ENCODE measurements at places on chromosomes 5 and 9. TPM values are rescaled to one million over a fixed set of nuclear protein-coding genes. Genes with fewer than 3 reads are reported as not detected.
A peak's percentile ranks its signal among the peaks of the same experiment; 100 is the strongest.

DNA sequence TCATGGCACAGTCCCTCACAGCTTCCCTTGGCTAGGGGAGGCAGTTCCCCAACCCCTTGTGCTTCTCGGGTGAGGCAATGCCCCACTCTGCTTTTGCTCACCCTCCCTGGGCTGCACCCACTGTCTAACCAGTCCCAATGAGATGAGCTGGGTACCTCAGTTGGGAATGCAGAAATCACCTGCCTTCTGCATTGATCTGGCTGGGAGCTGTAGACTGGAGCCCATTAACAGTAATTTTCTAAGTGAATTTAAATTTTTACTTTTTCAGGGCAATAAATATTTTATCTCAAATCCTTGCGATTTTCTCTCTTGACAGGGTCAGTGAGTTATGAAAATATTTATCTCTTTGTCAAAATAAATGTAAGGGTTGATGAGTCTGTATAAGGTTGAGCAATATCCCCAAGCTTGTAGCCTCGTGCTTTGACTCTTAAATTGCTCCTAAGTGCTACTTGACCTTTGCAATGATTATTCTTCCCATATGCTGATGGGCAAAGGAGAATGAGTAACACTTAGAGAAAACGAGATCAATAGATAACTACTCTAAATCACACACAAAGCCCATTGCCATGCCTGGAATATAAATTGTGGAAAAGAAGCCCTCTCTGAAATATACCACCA, 82.1 kb upstream of the MOCS2 start:
- no peak for DNase-seq

DNA sequence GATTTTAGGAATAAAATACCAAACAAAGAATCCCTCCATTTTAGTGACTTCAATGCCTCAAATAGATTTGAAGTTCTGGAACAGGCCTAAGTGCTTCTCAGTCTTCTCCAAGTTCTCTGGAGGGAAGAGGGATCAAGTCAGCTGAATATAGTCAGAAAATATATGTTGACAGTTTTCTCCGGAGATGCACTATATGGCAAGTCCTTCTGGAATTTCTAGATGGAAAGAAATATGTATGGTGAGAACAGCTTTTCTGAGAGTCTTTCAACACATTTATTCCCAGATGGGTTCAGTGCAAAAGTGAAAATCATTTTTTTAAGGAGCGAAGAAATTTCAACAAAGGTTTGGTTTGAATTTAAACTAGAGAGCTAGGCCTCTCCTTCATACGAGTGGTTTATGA, 317.4 kb upstream of the SLC30A5 start:
- DNase-seq: no peak

DNA sequence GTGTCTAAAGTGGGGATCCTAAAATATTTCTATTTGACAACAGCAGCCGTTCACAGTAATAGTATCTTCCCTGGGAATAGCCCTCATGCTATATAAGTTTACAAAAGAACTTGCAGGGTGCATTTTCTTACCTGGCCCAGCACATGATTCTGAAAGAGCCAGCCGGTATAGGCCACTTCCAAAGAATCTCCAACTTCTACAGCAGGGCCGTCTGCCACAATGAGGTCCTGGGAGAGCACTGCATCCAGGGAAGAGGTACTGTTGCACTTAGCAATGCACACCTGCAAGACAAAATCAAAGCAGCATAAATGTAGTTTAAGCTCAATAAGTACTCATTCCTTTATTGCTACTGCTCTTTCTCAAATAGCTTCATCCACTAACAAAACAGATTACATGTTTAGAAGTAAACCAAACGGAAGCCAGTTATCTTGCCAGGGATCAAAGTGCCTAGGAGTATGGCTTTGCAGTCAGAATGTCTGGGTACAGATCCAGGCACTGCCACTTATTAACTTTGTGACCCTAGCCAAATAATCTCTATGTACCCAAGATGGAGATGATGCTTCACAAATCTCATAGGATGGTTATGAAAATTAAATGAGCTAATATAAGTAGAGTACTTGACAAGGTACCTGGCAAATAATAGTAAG, 21.3 kb downstream of the FKBP15 start:
- DNase-seq: no peak

GRCh38 chr5:81626524-81626923, 124.4 kb downstream of the SSBP2 start:
- DNase-seq: peak; percentile 66

DNA sequence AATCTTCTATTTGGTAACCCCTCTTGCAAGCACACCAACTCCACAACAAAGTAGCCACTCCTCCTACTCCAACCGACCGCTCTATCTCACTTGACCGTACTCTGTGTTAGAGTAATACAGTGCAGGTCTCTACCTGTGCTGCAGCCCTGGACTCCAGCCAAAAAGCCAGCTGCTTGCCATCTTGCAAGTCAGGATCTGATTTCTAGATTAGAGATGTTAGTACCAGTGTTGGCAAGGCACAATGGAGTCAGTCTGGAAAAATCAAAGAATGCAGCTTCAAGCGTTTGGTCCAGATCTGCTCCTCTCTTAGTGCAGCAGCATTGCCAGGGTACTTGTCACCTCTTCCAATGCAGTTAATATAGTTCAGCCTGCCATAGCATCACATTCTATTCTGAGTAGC, 477.6 kb downstream of the ZSWIM6 start:
- no peak for DNase-seq

GRCh38 chr5:32574540-32575175, 10.7 kb upstream of the SUB1 start:
- no peak for DNase-seq

DNA sequence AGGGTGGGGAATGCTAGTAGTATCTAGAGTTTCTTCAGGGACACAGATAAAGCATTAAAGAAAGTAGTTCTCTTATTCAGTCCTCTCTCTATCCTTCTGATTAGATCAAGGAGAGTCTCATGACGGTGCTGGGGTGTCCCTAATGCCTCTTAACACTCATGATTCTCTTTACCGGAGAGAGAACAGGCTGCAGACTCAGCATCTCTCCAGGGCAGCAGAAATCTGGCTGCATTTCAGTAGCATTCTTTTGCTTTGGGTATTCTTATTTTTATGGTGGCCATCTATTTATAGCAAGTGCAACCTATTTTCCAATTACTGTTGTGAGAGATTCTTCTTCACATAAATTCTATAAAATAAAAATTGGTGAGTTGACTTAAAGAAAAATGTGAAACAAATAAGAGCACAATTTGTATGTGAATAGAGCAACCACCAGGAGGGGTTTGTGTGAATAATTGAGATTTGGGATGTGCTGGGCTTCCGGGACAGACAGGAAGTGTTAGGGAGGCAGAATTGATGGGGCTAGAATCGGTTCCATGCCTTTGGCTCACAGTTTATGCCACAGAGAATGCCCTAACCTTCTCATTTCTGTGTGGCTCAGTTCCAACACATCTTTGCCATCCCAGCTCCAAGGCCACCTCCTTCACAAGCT, 23.8 kb upstream of the BOD1 start:
- no peak for DNase-seq

- DNase-seq: no peak
Measured at GRCh38 chr5:155957884-155958283, 369.1 kb upstream of the SGCD start.

DNA sequence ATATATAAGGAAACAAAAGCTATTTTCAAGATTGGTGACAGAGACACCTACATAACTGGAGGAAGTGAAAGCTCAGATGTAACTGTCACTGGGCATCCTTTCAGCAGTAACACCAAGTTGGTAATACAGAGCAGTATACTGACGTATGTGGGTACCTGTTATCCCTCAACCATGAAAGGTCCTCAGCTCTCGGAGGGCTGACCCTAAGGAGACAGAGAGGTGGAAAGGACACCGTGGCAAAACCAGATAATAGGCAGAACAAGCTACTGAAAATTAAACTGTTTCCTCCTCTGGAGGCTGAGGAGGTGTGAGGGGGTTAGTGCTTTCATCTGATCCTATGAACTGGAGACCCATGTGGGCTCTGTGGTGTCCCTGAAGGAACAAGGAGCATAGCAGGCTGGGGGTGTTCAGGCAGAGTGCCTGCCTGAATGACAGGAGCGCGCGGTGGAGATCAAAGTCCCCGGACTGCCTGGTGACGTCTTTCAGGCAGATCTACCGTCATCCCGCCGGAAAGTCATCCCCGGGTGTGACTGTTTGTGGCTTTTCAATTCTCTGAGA, 130.2 kb upstream of the FSTL4 start:
- no peak for DNase-seq

GRCh38 chr5:102638316-102638715, 116.8 kb upstream of the PAM start:
- no peak for DNase-seq

DNA sequence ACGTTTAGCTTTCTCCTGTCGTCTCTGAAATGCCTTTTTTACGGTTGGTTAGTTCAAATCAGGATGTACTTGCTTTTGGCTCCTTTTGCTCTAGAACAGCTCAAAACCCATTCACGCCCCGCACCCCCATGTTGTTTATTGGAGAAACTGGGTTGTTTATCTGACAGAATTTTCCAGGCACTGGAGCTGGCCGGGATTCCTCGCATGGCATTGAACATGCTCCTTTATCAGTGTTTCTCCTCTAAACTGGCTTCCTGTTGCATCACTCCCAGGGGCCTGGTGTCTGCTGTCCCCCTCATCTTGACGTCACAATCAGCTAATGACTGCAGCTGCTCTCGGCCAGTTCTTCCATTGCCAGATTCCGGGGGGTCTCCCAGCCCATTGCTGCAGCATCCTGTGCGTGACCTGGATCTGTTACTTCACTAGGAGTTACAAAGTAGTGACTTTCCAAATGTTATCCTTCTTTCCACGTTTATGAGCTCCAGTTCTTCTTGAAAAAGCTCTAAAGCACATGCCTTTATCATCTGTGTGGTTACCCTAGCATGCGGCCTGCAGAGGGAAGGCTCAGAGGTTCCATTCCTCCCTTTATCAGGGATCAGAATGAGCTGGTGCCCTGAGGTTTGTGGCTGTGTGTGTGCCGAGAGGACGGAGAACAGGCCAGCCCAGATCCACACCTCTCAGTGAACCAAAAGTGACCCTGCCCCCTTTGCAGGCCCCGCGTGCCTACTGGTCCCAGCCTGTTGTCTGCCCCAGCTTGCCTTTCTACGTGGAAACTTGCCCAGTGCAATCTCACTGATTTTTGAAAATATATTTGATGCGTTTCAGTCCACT, 27.5 kb downstream of the FAM163B start:
- DNase-seq: no peak

DNA sequence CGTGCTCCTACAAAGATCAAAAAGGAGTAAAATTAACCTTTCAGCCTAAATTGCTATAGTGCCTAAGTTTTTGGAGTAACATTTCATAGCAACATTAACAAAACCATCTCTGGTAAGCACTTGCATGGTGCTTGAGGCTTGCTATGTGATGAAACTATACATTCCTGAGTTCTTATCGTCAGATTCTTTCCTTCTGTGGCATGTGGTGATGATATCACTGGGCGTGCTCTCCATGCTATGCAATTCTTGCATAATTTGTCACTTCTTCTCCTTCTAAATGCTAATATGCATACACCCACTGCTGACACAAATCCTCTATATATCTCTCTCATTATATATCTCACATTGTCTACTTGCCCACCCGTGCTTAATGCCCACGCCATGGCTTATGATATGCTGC, 2019.9 kb downstream of the MAT2B start:
- DNase-seq: no peak

DNA sequence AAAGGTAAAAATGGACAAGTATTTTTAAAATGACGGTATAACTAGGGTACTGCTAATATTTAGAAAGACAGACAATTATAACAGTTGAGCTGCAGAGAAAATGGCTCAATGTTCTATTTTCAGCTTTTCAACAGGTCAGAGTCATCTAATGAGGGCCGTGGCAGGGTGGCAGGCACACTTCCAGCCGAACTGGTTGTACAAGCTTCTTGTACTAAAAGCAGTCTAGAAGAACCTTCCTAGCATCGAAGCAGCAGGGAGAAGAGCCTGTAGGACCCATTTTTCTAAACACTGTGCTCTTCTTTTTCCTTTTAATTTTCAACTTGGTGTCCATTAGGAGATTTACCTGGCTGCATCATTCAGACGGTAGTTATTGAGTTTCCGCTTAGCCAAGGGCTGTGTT, 85.6 kb downstream of the SLC28A3 start:
- peak; percentile 64 for DNase-seq

GRCh38 chr5:1471240-1471853, 26.1 kb upstream of the SLC6A3 start:
- DNase-seq: no peak

DNA sequence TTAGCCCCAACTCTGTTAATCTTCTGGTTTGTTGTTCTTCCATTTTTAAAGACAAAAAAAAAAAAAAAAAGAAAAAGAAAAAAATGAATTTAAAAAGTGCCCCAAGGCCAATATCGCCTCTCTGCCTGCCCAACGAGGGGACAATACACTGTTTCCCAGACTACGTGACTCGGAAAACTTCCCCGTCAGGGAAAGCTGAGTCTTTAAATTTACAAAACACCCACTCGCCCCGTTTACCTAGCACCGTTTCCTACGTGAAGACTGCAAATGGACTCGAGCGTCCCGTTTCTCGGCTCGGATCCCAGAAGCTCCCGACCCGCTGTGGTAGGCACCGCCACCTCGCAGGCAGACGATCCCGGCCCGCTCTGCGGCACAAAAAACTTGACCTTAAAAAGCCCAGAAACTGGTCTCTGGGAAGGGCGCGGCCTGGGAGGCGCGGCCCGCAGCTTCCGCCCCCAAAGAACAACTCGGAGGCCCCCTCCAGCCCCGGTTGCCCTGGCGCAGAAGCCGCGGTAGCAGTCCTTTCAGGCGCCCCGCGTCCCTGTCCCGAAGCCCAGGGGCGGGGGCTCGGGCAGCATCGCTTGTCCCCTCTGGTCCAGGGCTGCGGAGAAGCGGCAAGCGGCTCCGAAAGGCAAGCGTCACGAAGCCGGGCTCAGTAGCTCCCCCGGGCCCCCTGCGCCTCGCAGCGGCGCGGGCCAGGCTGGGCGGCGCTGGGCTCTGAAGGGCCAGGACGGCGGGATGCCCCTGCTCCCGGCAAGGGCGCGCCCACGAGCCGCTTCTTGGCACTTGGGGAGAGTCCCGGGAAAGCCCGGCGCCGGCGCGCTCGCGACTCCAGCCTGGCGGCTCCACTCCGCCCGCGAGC, at the start of gene GCNT4:
Gene GCNT4, minus strand, starts transcription at position 367 of the 862 bp plus-strand sequence. CDS start 22,521 bp downstream, outside the sequence.
- DNase-seq: no peak

STXBP1 gene
- 35.1 TPM for total RNA-seq

CETN3 gene
- 29.3 TPM for total RNA-seq

PDE6A gene
- total RNA-seq: 0.50 TPM

SOX30 gene
- total RNA-seq: not detected

FXN gene
- total RNA-seq: 19.5 TPM

MYORG gene
- total RNA-seq: 3.1 TPM

RNF180 gene
- total RNA-seq: not detected

MYMK gene
- total RNA-seq: not detected

MACROH2A1 gene
- 223 TPM for total RNA-seq

All from PC-9 (cell line).